ENCODE measurements at places on chromosomes 1 and 21.
A peak's percentile ranks its signal among the peaks of the same experiment; 100 is the strongest.

DNA sequence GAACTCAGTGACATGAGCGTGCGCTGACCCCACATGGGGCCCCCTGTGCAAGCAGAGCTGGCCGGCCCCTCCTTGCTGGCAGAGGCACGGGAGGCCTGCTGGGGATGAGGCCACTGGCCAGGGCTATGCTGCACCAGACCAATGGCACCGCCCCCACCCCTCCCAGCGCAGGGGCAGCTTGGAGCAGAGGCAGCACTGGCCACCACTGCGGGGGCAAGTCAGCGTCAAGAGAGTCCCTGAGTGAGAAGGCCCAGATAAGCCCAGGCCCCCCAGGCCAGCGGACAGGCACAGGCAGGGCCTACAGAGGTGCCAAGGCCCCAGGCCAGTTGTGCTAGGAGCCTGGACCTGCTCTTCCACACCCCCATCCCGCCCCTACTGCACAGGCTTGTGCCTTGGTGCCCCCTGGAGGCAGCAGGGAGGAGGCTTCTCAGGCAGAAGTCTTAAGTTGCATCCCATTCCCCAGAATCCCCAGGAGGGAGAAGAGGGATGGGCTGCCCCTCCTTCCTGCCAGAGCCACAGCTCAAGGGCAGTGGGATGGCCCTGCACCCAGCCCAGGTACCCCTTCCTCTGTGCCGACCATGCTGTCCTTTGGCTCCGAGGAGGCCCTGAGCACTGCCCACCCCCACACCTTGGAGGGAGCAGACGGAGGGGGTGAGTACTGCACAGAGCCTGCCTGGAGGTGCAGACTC is 35.8 kb downstream of the EPHX1 start:
- DNase-seq: peak; percentile 87

- no peak for DNase-seq
Observed at GRCh38 chr1:30103708-30104411, 619.5 kb downstream of the MATN1 start.

DNA sequence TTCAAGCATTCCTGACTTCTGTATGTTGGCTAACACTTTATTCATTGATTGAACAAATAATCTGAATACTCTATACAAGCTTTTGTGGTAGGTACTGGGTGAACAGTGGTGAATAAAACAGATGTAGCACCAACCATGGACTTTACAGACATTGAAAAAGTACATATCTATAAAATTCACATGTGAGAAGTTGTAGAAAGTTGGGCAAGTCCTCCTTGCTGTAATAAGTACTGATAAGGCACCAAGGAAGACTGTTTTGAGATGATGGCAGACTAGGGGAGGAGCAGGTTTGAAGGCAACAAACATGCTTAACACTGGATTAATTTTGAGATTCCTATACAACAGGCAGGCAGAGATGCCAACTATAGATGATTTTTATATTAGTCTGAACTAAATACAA is 42.4 kb downstream of the RNF2 start:
- no peak for DNase-seq

DNA sequence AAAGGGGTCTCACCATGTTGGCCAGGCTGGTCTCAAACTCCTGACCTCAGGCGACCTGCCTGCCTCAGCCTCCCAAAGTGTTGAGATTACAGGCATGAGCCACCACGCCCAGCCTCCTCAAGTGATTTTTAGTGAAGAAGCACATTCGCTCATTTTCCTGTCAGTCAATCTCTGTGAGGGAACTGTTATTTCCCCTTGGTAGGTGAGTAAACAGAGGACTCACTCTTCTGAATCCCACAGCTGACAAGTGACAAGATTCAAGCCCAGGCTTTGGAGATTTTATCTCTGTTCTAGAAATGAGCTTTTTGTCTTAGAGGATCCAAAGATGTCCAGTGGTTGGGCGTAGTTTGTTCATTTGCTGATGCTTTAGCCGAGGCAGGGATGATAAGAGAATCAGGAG is 43.9 kb upstream of the TACSTD2 start:
- no peak for DNase-seq

GRCh38 chr1:119007339-119007669 is 19.2 kb upstream of the TBX15 start:
- no peak for DNase-seq

GRCh38 chr1:203278082-203278884 is 27.0 kb upstream of the BTG2 start:
- DNase-seq: no peak

GRCh38 chr1:184605941-184606340 is 148.7 kb downstream of the EDEM3 start:
- DNase-seq: no peak

- DNase-seq: no peak
Observed at GRCh38 chr1:3780901-3781300, 8.4 kb downstream of the SMIM1 start.

DNA sequence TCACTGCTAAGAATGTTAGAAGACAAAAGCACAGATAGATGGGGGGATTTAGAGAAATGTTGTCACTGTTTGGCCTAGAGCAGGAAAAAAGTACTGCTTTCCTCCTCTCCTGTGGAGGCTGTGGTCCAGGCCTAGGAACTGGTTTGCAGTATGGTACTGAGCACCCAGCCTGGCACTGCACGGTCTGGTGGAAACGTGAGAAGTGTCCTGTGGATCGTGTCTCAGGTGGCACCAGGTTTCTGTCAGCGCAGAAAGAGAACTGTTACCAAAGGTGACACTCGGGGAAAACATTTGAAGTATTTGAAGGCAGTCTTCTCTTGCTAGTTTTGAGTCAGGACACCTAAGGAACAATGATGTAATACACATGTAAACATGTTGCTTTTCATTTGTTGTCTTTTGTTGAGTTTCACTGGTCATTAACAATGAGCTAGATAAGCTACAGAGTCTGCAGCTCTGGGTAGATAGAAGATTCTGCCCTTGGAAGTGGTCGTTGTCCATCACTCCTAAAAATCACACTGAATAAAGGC is 63.0 kb downstream of the B3GALNT2 start:
- no peak for DNase-seq

GRCh38 chr1:53637511-53638359 is 101.2 kb downstream of the GLIS1 start:
- DNase-seq: no peak

- no peak for DNase-seq
Observed at GRCh38 chr1:33370301-33370700, 49.4 kb upstream of the A3GALT2 start.

GRCh38 chr1:59154401-59154800 is 142.5 kb upstream of the FGGY start:
- DNase-seq: no peak

DNA sequence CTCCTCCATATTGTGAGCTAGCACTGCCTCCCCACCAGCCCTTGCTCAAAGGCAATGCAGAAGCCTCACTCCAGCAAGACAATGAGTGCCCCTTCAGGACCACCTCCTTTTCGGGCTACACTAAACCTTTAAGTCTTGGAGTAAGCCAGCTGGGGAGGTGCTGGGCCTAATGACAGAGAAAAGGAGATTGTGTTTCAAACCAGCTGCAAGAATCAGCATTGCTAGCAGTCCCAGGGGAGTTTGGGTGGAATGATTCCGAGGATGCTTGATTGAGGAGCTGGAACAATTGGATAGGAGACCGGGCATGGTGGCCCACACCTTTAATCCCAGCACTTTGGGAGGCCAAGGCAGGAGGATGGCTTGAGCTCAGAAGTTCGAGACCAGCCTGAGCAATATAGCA is 54.1 kb upstream of the GPR37L1 start:
- no peak for DNase-seq

DNA sequence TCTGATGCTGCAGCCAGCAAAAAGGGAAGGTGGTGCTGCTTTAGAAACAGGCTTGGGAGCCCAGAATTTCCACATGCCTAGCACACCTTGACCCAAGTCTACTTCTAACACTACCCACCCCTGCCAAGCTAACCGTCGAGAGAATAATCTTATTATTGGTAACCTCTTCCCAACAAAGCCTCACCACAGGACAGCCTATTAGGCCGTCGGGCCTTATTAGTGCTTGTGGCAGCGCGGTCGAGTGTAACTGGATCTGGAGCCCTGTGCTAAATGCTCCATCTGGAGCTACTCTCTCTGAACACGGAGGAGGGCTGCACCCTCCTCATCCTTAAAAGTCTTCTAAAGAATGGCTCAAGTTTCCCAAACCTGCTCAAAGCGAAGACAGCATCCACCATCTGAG is 165.5 kb upstream of the NFIA start:
- DNase-seq: peak; percentile 27

DNA sequence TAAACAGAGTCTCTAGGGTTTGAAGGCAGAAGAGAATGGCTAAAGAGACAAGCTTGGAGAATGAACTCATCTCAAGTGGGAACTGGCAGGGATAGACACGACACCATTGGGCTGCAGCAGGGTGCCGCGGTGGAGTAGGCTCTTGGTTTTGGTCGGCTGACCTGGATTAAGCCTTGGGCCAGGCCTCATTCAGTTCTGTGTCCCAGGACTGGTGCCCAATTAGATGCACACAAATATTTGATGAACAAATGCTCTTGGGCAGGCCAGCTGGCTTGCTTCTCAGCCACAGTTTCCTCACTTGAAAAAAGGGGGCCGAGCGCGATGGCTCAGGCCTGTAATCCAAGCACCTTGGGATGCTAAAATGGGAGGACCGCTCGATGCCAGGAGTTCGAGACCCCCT is 53.4 kb upstream of the CITED4 start:
- DNase-seq: no peak

DNA sequence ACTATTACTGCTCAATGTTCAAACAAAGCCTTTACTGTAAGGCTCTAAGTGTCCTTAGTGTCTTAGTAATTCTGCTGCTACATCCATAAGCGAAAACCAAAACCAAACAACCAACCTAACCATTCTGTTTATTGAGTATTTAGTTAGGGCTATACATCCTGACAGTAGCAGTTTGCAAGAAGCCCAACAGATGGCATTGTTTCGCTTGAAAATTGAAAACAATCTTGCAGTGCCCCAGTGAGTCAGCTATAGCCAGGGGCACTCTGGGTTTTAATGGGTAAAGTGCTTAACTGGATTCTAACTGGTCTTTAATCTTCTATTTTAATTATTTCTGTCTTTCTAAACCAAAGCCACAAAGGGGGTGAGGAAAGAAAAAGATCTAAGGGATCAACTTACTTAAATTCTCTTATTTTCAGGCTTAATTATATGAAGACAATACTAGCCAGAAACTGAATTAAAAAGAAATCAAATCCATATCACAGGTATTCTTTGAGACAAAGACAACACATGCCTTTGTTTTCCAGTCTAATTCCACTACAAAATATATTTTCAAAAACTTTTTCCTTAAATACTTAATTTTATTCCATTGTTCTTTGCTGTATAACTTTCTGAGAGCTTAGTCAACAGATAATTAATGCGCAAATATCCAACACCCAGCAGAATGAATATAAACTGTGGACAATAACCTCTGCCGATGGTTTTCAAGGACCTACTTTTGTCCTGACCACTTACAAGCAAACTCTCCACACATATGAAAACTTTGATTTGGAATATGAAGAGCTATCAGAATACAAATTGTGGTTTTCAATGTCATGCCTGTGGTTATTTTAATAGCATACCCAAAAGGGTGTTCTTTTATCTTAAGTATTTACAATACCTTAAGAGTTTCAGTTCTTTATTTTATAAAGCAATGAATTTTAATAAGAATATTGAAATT is 15.2 kb downstream of the POGZ start:
- peak; percentile 87 for DNase-seq

- DNase-seq: no peak
Observed at GRCh38 chr1:51628715-51629590, 12.1 kb downstream of the OSBPL9 start.

- DNase-seq: peak; percentile 29
Observed at GRCh38 chr1:19453741-19454201, 31.6 kb downstream of the CAPZB start.

GRCh38 chr1:57966751-57967406 is 543.0 kb upstream of the DAB1 start:
- DNase-seq: peak; percentile 15

DNA sequence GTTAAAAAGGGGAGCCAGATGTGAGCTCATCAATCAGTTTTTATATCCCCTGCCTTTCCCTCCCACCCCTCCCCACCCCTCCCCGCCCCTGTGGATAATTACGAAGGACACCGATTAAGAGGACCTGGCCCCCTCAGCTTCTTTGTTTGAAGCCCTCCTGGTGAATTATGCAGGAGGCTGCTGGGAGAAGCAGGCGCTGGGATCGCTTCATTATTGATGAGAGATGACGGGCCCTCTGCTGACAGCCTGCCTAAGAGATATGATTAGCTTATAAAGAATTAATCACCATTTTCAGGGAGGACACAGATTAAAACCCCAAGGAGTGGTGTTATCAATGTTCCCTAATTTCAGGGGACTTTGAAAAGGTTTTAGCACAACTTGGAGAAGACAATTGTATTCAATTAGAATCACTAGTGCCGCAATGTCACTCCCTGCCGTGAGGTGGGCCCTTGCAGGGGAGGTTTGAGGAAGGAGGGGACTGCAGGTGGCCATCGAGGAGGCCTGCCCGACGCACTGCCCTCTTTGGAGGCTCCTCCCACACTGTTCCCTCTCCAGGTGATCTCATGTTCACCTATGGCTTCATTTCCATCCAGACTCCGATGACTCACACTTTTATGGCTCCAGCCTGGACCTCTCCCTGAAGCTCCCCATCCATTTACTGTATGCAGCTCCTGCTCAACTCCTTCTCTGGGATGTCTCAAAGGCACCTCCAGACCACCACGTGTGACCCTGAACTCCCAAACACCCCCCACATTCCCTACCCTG is 67.0 kb upstream of the KLHDC7A start:
- DNase-seq: no peak

DNA sequence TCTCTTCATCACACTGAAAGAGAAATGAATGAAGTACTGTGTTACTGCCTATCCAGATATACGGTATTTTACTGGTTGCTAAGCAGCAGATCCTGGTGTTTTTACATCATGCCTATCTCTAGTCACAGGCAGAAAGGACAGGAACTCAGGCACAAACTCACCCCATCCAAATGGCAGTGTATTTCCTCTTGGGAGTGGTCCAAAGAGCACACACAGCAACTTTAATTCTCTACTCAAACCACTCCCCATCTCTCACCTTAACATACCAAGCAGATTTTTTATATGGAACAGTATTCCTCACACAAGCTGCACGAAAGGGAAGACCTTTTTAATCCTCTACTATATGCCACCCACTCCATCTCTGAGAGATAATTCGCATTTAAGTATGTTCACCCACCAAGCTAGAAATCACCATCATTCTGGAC is 27.3 kb downstream of the EIF4G3 start:
- DNase-seq: peak; percentile 22

DNA sequence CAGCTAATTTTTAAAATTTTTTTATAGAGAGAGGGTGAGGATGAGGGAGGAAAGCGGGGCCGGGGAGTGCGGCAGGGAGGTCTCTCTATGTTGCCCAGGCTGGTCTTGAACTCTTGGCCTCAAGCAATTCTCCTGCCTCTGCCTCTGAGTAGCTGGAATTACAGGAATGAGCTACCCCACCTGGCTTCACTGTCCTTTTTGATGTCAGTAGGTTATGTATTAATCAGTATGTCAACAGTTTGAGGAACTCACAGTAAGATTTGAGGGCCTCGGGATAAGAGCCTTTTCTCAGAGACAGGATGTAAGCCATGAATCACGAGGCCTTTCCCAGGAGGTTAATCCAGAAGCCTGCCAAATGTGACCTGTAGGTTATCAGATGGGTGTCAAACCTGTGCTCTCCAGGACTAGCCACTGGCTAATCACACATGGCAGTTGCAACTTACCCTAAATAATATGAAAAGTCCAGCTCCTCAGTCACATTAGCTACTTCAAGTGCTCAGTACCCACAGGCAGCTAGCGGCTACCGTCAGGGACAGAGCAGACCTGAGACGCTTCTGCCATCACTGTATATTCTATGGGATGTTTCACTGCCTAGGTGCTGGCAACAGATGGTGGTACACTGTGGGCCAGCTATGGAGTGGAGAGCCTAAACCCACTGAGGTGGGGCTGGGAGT is 33.1 kb downstream of the TRIM67 start:
- no peak for DNase-seq

GRCh38 chr1:39622427-39622826 is 17.0 kb downstream of the HEYL start:
- DNase-seq: no peak
